Right cardiac atrium (tissue), 5 donors: ENCODE measurements at places on chromosomes 1 and 21.
A peak's percentile ranks its signal among the peaks of the same experiment; 100 is the strongest.

DNA sequence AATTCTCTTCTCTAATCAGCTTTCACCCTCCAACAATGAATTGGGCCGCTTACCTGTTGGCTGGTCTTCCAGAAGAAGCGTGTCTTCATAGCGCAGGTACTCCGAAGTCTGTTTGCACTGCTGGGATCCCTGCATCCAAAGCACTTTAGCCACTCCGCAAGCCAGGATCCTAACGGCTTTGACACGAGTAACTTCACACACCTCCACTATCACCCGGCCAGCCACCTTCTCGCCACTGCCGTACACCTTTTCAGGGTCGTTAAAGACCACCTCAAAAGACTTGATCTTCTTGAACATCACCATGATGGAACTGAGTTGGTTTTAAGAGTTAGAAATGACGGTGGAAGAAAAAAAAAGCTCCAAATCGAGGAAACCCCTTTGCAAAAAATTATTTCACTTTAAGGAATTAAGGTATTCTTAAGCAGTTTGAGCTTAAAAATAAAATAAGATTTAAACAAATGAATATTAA, 381 bp downstream of the TXNIP start:
- DNase-seq = peak; percentile 22

GRCh38 chr1:245086389-245086969, 68.3 kb upstream of the KIF26B start:
- DNase-seq = no peak

- DNase-seq = no peak
Measured at GRCh38 chr1:24235921-24236788, 49.1 kb upstream of the IFNLR1 start.

DNA sequence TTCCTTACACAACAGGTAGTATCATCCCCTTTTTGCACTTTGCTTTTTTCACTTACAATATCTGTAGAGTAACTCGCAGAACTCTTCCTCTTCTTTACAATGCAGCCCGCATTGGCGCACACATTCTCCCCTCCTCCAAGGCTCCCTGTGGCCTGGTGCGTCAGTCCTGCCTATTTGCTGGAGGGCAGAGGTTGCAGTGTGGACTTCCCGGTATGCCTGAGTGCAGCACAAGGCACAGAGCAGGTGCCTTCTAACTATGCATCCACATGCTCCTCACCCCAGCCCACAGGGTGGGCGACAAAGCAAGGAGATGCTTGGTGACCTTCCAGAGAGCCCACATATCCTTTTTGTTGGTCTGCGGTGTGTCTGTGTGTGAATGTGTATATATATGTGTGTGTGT, 53.3 kb downstream of the ARHGEF11 start:
- DNase-seq = no peak

- DNase-seq = no peak
Measured at GRCh38 chr1:24300971-24301784, 18.0 kb upstream of the GRHL3 start.

- DNase-seq = no peak
Measured at GRCh38 chr1:42979896-42980800, 21.5 kb upstream of the SLC2A1 start.

DNA sequence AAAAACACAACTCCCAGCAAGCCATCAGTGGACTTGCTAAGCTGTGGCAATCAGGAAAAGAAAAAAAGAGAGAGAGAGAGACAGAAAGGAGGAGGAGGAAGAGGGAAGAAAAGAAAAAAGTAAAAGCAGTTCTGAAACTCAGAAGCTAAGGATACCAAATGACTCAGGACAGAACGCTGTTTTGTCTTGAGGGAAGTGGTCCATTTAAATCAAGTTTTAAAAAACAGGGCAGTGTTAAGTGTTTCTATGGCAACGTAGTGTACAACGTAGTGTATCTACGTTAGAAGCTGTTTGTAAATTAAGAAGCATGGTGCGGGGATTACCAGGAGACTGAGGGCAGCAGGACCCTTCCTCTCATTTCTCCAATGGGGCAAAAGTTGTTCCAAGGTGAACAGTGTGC, 5.8 kb downstream of the ADORA3 start:
- DNase-seq = no peak

DNA sequence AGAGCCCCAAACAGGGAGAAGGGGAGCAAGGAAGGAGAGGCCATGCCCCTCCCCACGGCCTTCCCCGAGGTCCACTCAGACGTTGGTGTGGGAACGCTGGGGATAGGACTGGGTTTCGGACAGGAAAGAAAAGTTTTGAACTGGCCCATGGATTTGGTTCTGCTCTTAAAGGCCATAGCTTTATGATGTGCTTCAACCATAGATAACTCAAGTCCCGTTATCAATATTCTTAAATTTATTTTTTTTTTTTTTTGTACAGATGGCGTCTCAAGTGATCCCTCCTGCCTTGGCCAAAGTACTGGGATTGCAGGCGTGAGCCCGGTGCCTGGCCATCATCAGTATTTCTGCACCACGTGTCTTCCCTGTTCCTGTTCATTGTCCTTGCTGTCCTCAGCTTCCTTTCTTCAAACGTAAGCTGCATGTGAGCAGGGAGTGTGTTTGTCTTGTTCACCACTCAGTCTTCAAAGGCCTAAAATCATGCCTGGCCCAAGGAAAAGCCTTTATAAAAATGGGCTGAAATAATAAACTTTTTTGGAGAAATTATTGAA, 820 bp upstream of the KRTAP10-1 start:
- DNase-seq = no peak

DNA sequence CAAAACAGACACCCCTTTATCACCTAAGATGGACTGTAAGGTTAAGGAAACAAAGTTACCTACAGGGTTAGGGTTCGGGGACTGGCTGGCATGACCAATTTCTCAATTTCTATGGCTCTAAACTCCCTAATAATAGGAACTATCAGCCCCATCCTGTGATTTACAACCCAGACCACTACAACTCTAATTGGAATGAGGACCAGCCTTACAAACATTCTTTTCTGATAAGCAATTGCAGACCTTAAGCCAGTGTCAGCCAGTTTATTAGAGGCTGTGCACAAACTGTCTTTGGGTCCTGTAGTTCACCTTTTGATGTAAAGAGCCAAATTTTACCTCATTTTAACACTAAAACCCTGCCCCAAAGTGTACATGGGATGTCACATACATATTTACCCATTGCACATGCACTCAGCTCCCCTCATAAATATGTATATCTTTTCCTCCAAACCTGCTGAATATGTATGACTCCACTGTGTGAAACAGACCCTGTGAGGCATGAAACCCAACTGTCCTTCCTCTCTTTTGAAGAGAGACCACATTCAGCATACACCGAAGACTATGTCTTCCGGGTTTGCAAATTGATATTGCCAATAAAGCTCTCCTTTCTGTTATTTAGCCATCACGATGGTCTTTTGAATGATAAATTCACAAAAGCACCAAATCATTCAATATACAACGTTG, 7.3 kb upstream of the APP start:
- no peak for DNase-seq

DNA sequence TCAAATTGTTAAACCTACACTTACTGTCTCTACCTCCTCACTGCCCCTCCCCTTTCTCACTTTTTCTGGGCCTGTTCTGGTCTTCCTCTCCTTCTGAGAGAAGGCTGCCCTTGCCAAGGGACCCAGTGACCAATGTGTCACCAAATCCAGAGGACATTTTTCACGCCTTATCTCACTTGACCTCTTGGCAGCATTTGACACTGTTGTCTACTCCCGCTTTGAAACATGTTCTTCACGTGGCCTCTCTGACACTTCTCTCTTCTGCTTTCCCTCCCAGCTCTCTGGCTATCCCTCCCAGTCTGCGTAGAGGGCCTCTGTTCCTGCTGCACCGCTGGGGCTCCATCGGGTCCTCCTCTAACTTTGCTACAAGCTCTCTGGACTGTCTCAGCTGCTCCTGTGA, 25.3 kb downstream of the KCNQ4 start:
- DNase-seq = no peak

DNA sequence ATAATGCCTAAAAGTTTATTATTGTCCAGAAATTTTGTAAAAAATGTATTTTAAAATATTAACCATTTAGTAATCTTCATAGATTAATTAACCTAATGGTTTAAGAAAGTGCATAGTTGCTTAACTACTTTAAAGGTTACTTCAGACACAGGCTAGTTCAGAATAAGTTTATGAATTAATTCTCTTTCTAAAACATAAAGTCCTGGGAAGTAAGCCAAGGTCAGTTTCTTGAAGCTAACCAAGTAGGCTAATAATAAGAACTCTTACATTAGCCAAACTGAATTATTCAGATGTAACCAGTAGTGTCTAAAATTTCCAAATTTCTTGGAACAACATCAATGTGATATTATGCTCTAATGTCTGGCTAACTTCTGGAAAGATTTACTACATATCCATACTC, 790.4 kb downstream of the NCAM2 start:
- no peak for DNase-seq

DNA sequence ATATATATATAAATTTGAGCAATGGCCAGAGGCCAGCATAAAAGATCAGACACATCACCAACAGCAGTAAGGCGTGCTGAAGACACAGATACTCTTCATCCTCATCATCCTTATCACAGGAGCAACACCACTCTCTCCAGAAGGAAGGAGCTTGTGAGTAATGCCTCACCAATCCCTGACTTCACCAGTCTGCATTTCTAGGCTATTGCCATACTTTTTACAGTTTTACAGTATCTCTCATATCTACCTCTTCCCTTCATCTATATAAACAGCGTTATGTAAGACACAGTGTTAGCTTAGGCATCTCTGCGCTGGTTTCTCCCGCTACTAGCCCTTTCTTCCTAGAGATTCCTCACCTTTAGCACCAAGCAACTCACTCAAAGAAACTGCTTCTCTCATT, 2.4 kb upstream of the ABL2 start:
- DNase-seq = no peak

GRCh38 chr1:115729756-115730155, 38.8 kb downstream of the CASQ2 start:
- no peak for DNase-seq

DNA sequence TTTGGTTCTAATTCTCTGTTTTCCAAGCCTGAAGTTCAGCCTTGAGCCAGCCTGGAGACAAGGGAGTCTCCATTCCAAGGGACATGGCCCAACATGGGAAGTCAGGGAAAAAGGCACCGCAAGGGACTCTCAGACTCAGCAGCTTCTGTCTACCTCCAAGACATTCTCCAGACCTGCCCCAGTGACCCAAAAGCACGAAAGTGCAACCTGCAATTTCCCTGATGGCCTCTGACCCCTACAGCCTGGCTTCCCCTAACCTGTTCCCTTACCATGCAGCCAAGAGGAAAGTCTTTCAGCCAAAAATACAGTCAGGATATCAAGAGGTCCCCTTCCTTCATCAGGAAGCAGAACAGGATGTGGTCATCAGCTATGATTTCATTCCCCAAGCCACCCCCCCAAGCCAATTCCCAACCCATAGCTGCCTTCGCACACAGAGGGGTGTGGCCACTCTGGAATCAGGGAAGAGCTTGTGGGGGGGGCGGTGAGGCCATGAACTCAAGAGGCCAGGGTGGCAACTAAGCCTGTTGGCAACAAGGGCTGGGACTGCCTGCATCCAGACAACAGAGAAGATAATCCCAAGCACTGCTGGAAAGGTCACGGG, 59.2 kb downstream of the TIAM1 start:
- DNase-seq = no peak

- no peak for DNase-seq
Measured at GRCh38 chr21:18646116-18646515, 242.5 kb upstream of the TMPRSS15 start.

DNA sequence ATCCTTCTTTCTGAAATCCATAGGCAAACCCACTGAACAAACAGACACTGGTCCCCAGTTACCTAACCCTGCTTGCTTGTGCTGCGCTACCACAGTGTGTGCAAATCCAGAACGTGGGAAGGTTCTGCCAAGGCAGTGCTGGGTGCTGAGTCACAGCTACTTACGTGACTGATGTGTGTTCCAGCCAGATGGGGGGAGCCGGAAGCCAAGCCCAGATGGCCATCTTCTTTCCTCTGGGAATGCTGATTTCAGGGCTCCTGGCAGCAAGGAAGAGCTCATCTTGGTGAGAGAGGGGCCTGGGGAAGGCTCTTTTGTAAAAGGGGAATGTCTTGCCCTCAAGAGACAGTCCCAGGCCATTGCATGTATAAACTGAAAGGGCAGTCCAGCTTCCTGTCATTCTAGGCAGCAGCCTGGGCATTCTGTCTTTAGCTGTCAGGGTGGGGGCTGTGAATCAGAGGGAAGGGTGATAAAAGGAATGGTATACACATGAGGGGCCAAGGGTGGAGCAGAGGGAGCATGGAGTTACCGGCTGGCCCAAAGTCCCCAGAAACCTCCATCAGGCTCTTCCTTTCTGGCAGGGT, 54.1 kb downstream of the CD46 start:
- DNase-seq = peak; percentile 91
